Fibroblast of skin of right biceps (primary cell): ENCODE measurements at places on chromosomes 13 and 19.

- no peak for DNase-seq
Observed at GRCh38 chr13:40315416-40316064, 350.9 kb downstream of the FOXO1 start.

GRCh38 chr13:45419945-45420344, 1.8 kb upstream of the SLC25A30 start:
- DNase-seq: no peak

DNA sequence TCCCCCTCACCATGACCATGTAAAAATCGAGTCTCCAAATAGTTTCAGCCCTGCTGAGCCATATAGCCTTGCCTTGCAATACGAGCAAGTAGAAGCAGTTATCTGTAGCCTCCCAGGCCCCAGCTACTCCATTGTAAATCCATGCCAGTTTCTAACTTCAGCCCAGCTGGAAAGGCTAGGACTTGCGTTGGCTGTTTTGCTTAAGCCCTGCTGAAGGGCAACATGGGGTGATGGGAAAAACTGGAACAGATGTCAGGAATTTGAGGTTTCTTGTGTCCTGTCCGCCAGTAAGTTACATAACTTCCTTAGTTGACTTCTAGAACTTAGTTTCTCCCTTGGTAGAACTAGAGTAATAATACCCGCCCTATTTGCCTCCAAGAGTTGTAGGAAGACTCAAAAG, 216.0 kb upstream of the SERP2 start:
- no peak for DNase-seq

GRCh38 chr19:54206831-54207177, 6.1 kb downstream of the RPS9 start:
- no peak for DNase-seq

DNA sequence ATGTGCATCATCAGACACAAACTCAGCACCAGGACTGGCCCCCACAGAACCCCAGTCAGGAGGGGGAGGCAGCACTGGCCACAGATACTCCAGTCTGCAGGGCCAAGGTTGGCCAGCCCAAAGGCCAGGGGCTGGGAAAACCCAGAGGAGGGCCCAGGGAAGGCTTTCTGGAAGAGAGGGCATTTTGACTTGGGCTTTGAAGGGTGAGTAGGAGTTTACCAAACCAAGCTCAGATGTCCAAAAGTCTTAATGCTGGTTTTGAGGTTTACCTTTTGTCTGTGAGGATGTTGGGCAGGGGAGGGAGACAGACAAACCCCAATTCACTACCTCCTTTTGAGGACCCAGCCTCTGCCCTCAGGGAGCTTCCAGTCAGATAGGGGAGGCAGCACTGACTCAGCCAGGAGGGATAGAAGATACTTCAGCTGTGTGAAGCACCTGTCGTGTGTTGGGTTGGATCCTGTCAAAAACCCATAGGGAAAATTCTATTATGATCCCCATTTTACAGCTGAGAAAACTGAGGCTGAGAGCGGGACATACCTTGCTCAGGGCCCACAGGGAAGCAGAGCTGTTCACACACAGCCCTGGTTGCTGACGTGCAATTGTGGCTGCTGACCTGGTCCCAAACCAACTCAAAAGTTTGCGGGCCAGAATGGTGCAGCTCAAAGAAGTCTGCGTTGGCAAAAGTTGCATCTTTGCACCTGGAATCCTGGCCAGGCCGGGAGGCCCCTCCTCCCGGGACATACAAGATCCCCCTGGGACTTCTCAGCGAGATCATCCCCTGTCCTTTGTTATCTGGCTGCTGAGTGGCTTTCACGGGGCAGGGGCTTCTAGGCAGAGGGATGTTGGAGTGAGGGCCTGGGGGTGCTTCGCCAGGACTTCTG, 13.1 kb downstream of the CILP2 start:
- DNase-seq: no peak

DNA sequence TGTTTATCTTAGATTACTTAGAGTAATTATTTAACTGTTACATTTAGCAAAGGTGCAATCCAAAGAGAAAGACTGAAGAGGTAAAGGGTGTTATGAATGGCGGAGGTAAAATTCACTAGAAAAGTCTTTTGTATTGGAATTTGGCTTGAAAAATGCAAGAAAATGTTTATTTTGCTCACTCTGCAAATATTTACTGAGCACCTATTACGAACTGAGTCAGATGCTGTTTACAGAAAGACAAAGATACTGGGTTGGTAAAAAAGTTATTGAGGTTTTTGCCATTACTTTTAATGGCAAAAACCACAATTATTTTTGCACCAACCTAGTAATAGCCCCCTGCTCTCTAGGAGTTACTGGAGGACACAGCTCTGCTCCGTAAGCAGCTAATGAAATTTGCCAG, 135.2 kb downstream of the RBM26 start:
- DNase-seq: no peak

DNA sequence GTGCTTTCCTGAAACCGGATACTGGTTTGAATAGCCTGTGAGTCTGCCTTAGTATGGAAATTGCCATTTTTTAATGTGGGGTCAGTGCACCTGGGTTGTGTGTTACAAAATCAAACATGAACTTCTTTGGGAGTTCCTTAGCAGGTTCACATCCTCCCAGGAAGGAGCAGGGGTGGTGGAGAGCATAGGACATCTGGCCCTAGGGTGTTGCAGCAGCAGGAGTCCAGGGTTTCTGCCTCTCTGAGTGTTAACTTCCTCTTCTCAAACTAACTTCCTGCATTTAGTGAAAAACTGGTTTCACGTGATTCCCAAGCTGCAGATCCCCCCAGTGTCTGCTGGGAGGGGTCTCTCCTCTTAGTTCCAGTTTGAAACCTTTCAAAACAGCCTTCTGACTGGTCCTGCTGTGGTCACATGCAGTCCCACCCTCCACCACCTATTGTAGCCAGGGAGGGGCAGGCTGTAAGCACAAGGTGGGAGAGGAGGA, 7.2 kb downstream of the RNASEH2B start:
- no peak for DNase-seq

GRCh38 chr13:34862716-34863115, 79.4 kb upstream of the NBEA start:
- peak; percentile 49 for DNase-seq
